NCI-H524 treated with DMSO at 0.1 percent for 48 hours (cell line): ENCODE measurements at places on chromosomes 6 and 20.
A peak's percentile ranks its signal among the peaks of the same experiment; 100 is the strongest.

- DNase-seq = no peak
Measured at GRCh38 chr6:44084231-44085014, 42.8 kb downstream of the MRPL14 start.

DNA sequence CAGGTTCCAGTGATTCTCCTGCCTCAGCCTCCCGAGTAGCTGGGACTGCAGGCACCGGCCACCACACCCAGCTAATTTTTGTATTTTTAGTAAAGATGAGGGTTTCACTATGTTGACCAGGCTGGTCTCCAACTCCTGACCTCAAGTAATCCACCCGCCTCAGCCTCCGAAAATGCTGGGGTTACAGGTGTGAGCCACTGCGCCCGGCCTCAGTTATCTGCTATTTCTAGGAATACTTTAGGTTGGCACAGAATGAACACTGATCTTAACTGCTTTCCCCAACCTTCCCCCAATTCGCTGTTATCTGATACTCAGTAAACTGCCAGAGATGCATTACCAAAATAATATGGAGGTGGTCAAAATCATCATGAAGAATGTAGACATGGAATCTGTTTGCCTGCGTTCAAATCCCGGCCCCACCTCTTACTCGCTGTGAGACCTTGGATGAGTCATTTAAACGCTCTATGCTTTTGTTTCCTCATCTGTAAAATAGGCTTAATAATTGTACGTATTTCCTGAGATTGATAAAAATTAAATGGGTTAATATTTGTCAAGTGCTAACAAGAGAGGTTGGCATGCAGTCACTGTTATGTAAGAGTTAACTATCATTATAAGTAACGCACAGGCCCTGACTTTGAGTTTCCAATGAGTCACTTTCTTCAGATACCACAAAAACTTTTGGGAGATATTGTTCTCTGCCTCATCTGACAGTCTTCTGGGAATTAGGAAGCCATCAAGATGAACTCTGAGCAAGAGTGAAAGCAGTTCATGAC, 44.5 kb upstream of the NCOA3 start:
- DNase-seq = no peak

DNA sequence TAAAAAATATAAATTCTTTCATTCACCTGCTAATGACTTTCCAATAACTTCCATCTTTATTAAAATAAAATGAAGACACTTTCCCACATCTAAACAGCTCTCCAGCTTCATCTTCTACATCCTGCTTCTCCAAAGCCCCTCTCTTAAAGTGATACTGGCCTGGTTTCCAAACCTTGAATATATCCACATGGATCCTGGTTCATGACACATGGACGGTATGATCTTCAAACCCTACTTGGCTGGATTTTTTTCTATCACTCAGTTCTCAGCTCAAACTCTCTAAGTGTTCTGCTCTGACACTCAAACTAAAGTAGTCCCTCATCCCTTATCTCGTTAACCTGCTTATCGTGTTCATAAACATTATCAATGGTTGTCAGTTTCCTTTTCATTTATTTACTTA, 128.2 kb downstream of the PAK5 start:
- no peak for DNase-seq

- no peak for DNase-seq
Measured at GRCh38 chr6:150651808-150652470, 52.3 kb downstream of the PLEKHG1 start.

GRCh38 chr20:5315807-5316187, 957 bp downstream of the PROKR2 start:
- DNase-seq = no peak

DNA sequence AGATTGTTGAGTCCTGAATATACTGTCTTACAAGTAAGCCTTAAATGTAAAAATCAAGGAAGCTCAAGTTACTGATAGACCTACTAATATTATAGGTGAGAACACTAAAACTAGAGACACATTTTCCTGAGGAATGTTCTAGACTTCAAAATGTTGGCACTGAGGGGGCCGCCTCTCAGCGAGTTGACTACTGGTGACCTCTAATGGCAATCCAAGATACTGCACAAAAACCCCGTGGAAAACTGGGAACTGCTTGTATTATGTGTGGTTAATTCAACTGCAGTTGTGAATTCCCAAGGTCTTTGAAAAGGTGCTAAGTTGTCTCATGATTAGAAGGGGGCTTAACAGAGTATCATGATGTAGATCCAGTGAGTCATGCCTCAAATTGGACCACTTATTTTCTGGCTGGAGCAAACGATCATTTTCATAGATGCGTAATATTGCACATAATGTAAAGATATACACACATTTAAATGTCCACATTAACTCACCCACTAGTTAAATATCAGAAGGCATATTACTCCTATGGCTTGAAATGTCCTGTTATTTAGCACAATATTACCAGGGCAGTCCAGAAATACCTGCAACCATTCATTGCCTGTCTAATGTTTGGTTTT, 336.2 kb downstream of the FOXA2 start:
- no peak for DNase-seq

DNA sequence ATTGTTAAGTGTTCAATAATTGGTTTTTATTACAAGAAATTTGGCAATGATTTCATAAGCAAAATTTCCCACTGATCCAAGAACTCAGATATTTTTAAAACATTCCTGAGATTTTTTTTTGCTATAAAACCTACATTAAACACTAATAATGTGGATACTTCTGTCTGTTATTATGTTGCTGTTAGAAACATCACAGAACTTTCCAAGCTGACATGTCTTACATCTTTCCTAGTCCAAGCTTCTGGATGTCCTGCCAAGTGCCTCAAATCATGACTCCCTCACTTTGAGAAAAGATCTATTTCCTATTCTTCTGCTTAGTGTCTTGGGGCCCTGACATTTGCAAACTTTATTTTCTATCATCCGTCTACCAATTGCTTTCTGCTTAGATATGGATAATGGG, 110.8 kb downstream of the RFPL4B start:
- DNase-seq = no peak

GRCh38 chr6:70236343-70236742, 66.5 kb downstream of the COL9A1 start:
- no peak for DNase-seq

DNA sequence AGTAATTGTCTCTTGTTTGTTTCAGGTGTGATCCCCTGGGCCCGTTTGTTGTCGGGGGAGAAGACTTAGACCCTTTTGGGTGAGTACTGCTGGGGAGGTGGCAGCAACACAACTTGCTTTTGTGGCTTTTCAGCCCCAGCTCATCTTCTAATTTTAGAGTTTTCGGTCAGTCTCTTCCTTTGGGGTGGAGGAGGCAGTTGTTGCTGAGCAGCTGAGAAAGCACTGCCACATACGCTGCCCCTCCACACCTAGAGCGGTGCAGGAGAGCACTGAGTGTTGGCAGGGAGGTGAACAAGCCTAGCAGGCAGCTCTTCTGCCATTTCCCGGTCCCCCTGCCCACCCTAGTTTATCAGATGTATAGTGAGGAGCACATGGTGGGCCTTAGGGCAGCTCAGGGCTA, 21.7 kb downstream of the TMEM74B start:
- DNase-seq = no peak

DNA sequence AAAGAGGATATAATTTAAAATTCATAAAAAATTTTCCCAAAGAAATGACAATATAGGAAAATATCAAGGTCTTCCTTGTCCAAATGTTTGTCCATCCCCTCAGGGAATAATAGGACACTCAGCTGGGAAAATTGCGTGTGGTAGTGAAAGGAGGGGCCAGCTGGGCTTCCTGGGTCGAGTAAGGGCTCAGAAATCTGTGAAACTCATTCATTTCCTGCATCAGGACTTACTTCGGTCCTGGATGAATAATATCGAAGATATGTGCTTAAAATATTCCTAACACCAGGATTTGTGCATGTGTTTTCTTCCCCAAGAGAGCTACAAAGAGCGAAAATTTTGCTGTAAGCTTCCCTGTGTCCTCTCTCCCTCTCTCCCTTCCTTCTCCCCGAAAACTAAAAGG, 118.2 kb upstream of the GJE1 start:
- no peak for DNase-seq

DNA sequence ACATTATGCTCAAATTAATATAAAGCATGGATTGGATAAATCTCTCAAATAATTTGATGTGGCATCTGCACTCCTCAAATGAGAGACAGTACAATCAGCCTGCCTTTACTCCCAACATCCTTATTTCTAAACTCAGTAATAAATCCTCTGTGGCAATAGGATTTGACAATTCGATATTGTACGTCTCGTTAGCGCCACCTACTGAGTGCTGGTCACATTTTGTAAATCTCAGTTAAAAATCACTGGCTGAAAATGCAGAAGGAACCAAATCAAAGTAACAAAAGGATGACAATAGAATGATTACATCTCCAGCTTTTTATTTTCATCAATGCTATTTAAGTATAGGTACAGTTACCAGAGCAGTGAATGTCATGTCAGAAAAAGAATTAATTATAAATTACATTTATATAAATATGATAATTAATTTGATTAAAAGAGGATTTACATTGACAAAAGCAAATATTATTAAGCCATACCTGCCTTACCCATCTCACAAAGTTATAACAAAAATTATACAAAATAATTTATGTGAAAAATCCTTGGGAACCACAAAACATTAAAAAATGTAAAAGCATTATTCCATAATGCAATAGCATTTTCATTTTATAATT, 20.2 kb upstream of the GJE1 start:
- DNase-seq = no peak

- DNase-seq = no peak
Measured at GRCh38 chr6:97059473-97059872, 134.9 kb downstream of the KLHL32 start.

DNA sequence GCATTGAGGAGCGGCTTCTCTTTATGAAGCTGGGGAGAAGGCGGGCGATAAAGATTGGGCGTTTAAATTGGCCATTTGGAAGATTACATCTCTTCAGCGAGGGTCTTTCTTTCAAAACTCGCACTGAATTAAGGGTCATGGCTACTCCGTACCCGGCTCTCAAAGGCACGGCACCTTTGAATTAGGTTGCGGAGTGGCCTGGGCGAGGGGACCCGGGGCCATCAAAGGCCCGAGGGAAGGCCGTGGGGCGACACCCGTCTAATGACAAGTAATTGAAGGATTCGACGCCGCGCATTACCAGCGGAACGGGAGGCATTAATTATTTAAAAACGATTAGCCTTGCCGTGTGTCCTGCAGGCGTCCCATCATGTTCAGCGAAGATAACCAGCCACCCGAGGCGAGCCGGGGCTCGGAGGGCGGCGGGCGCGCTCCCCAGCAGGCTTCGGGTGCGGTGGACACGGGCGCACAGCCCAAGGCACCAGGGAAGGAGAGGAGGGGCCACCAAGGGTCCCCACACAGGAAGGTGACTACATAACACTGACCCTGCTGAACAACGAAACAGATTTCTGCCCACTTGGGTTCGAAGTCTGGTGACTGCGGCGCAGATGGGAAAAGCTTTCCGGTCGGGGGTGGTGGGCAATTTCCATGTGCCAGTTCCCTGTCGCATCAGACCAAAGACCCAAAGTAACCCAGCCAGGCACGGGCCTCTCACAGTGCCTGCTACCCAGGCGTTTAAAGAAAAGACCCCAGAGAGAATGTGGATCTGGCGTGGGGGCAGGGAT, 7.4 kb downstream of the FOXA2 start:
- no peak for DNase-seq

GRCh38 chr20:18138639-18139583, 1.2 kb downstream of the KAT14 start:
- no peak for DNase-seq

- DNase-seq = no peak
Measured at GRCh38 chr6:21348504-21349195, 244.9 kb upstream of the SOX4 start.

- peak; percentile 14 for DNase-seq
Measured at GRCh38 chr6:27157459-27158315, 89.8 kb upstream of the PRSS16 start.

DNA sequence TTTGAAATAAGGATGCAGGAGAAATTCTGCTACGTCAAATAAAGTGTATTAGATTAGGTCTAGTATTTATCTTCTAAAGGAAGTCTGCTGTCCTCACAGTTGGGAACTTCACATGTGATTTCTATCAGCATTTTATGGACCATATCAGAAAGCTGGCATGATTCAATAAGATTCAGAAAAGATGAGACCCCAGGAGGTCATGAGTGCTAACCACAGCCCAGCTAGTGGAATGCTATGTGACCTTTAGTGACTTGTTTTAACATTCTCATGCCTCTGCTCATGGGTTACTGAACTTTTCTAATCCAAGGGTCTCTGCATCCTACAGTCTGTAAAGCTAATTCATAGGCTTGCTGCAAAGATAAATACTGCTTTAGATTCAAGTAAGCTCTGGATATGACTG, 150.1 kb downstream of the GMPR start:
- DNase-seq = no peak

DNA sequence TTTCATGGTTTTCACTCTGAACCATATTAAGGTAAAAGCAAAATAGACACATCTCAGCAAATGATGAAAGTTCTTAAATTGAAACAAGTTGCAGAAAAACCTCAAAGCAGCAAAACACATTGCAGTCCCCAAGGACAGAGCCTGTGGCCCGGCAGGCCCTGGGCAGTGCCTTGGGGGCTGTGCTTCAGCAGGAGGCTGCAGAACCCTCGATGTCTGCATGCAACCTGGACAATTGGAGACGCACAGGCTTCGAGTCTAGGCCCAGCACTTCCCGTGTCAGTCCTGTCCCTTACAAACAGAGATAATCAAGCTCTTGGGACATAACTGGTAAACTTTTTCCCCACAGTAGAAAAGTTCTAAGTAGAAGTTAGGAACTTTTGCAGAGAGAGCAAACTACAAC, 9.2 kb downstream of the PYGB start:
- no peak for DNase-seq

DNA sequence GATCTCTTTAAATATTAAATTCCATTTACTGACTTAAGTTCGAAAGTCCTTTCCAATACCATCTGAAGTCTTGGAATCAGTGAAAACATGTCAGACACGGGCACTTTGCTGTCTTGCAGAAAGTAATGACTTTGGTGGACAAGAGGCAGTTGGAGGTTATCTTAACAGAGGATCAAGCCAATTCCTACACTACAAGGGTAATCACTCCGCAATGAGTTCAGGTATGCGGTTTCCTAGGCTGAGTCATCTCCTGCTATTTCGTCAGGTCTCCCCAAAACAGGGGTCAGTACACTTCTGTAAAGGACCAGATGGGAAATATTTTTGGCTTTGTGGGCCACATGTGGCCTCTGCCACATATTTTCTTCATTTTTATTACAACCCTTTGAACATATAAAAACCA, 656.6 kb downstream of the KIF16B start:
- no peak for DNase-seq

- no peak for DNase-seq
Measured at GRCh38 chr6:144305567-144305966, 20.4 kb downstream of the UTRN start.

DNA sequence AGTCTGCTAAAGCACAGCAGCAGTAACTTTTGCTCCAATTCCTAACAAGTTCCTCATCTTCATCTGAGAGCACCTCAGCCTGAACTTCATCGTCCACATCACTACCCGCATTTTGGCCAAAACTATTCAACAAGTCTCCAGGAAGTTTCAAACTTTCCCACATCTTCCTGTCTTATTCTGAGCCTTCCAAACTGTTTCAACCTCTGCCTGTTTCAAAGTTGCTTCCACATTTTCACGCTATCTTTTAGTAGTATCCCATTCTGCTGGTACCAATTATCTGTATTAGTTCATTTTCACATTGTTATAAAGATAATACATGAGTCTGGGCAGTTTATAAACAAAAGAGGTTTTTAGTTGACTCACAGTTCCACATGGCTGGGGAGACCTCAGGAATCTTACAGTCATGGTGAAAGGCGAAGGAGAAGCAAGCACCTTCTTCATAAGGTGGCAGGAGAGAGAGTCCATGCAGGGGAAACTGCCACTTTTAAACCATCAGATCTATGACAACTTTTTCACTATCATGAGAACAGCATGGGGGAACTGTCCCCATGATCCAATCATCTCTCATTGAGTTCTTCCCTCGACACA, 99.4 kb upstream of the GRIK2 start:
- DNase-seq = no peak

- DNase-seq = no peak
Measured at GRCh38 chr6:74277777-74278186, 581.8 kb downstream of the CD109 start.
